ENCODE measurements at places on chromosomes 7 and 10. TPM values are rescaled to one million over a fixed set of nuclear protein-coding genes. Genes with fewer than 3 reads are reported as not detected.

PCLO gene
- total RNA-seq, result 4.2 TPM

SLC13A4 gene
- total RNA-seq, result not detected

MUC12 gene
- 8.6 TPM for total RNA-seq

KBTBD2 gene
- total RNA-seq, result 28.5 TPM

FAM25G gene
- total RNA-seq, result not detected

FZD8 gene
- 6.6 TPM for total RNA-seq

Data from sigmoid colon (tissue), 7 donors.